Activated B cell treated with CpG ODN at 0.5 μM for 24 hours (primary cell): ENCODE measurements at places on chromosomes 3 and 15. TPM values are rescaled to one million over a fixed set of nuclear protein-coding genes. Genes with fewer than 3 reads are reported as not detected.

B2M gene
- 3,396 and 3,707 TPM in 2 replicates for total RNA-seq

DNA sequence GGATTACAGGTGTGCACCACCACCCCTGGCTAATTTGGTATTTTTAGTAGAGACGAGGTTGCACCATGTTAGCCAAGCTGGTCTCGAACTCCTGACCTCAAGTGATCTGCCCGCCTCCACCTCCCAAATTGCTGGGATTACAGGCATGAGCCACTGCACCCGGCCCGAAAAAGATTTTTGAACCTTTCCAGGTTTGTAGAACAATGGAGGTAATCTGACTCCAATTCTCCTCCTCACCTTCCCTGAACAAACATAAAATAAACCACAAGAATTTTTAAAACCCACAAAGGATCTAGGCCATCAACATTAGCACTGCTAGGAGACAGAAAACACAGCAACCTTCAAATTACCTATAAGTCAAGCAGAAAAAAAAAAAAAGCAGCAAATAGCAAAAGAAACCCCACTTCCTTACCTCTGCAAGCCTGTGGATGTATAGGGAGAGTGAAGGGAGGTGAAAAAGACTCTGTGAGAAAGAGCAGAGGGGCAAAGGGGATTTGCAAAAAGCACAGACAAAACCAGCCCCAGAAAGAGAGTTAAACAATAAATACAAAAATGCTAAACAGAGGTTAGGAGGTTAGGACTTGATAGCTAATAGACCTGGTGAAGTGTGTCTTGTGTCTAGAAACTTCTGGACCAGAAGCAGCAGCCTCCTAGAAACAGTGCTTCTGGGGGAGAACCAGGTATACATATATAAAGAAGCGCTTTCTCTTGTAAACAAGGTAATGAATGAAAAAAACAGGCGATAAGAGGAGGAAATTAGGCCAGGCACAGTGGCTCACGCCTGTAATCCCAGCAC, 32.1 kb downstream of the TFDP2 start:
- no peak for DNase-seq

- no peak for DNase-seq
Observed at GRCh38 chr3:141660614-141660947, 77.5 kb upstream of the RNF7 start.

GRCh38 chr15:81264072-81264857, 59.7 kb downstream of the STARD5 start:
- DNase-seq = no peak

GRCh38 chr15:98859149-98859548, 148.4 kb downstream of the PGPEP1L start:
- no peak for DNase-seq
